Camera-type eye (tissue), 1 donor: ENCODE measurements at places on chromosomes 3 and 15. TPM values are rescaled to one million over a fixed set of nuclear protein-coding genes. Genes with fewer than 3 reads are reported as not detected.

Gene SYNPR
- total RNA-seq, result 21.0 TPM

Gene INKA1
- total RNA-seq, result 3.4 TPM

Gene ZPLD1
- total RNA-seq, result 1.9 TPM

Gene CLDN1
- total RNA-seq, result 9.4 TPM

Gene ABI3BP
- 146 TPM for total RNA-seq

Gene ATP13A5
- 0.22 TPM for total RNA-seq

Gene KIAA1143
- total RNA-seq, result 36.4 TPM
